Activated CD8-positive, alpha-beta T cell treated with anti-CD3 and anti-CD28 coated beads, Interleukin-2, amount 10 ng/mL, durations not matched to agents 7 days and 5 days (primary cell): ENCODE measurements at places on chromosomes 6 and 20. TPM values are rescaled to one million over a fixed set of nuclear protein-coding genes. Genes with fewer than 3 reads are reported as not detected.

DNA sequence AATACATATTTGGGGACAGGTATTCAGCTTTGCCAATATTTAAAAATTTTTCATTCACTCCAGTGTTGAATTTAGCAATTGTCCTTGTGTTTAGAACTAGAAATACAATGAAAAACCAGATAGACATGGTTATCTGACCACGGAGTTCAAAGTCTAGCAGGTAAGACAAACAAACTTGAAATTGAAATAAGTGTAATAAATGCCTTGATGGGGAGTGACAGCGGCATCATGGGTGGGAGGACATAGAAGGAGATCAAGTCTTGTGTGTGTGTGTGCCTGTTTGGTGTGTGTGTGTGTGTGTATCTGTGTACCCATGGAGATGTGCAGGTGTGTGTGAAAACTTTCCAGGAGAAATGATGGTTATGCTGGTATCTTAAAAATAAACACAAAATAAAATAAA lies 750.0 kb upstream of the CITED2 start:
- no peaks in the 10 kb centered on the region for H3K36me3 ChIP-seq
- no peak overlapping the region for H3K4me3 ChIP-seq
- H3K27me3 ChIP-seq = no peaks in the 10 kb centered on the region
- no peak overlapping the region for H3K27ac ChIP-seq
- no peak for DNase-seq
- H3K4me1 ChIP-seq = no peaks in the 10 kb centered on the region

Gene UNC93A
- not detected for total RNA-seq

GRCh38 chr6:6565069-6565468 lies 23.5 kb upstream of the LY86 start:
- H3K4me3 ChIP-seq = no peak overlapping the region
- DNase-seq = no peak
- H3K27ac ChIP-seq = no peak overlapping the region
- peaks cover 26% of the 10 kb centered on the region for H3K4me1 ChIP-seq
- peaks cover 12% of the 10 kb centered on the region for H3K36me3 ChIP-seq

DNA sequence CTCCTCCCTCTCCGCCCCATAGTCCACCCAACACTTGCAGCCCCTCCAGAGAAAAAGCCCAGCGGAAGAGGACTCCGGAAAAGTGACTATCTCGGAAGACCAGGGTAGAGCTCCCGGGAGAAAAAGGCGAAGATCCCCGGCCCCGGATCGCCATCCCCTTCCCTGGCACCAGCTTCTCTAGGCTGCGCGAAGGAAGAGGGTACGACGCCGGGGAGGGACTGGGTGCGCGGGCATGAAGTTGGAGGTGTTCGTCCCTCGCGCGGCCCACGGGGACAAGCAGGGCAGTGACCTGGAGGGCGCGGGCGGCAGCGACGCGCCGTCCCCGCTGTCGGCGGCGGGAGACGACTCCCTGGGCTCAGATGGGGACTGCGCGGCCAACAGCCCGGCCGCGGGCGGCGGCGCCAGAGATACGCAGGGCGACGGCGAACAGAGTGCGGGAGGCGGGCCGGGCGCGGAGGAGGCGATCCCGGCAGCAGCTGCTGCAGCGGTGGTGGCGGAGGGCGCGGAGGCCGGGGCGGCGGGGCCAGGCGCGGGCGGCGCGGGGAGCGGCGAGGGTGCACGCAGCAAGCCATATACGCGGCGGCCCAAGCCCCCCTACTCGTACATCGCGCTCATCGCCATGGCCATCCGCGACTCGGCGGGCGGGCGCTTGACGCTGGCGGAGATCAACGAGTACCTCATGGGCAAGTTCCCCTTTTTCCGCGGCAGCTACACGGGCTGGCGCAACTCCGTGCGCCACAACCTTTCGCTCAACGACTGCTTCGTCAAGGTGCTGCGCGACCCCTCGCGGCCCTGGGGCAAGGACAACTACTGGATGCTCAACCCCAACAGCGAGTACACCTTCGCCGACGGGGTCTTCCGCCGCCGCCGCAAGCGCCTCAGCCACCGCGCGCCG lies 822 bp downstream of the FOXQ1 start:
- H3K36me3 ChIP-seq = peaks cover 2% of the 10 kb centered on the region
- H3K27ac ChIP-seq = peak overlapping the region; percentile 70
- H3K4me3 ChIP-seq = peak overlapping the region; percentile 44

GRCh38 chr6:43630980-43631619 lies 2.0 kb upstream of the GTPBP2 start:
- no peak for DNase-seq
- peaks cover 55% of the 10 kb centered on the region for H3K4me1 ChIP-seq
- H3K4me3 ChIP-seq = peak overlapping the region; percentile 43
- H3K36me3 ChIP-seq = peaks cover 32% of the 10 kb centered on the region

GRCh38 chr6:108417027-108417426 lies 122.2 kb downstream of the AFG1L start:
- H3K4me3 ChIP-seq = no peak overlapping the region
- H3K4me1 ChIP-seq = no peaks in the 10 kb centered on the region
- peaks cover 2% of the 10 kb centered on the region for H3K36me3 ChIP-seq

Gene HLA-DQA2
- total RNA-seq = not detected

GRCh38 chr6:45812922-45813321 lies 202.7 kb downstream of the CLIC5 start:
- no peaks in the 10 kb centered on the region for H3K36me3 ChIP-seq
- no peaks in the 10 kb centered on the region for H3K4me1 ChIP-seq
- no peak overlapping the region for H3K27ac ChIP-seq

- peaks cover 8% of the 10 kb centered on the region for H3K27me3 ChIP-seq
- no peak overlapping the region for H3K27ac ChIP-seq
- H3K4me1 ChIP-seq = peaks cover 8% of the 10 kb centered on the region
- no peaks in the 10 kb centered on the region for H3K36me3 ChIP-seq
- no peak for DNase-seq
Measured at GRCh38 chr6:3376893-3377535, 79.8 kb downstream of the SLC22A23 start.

Gene TMEM170B
- 0.95 TPM for total RNA-seq

Gene ATXN1
- total RNA-seq = 36.7 TPM

DNA sequence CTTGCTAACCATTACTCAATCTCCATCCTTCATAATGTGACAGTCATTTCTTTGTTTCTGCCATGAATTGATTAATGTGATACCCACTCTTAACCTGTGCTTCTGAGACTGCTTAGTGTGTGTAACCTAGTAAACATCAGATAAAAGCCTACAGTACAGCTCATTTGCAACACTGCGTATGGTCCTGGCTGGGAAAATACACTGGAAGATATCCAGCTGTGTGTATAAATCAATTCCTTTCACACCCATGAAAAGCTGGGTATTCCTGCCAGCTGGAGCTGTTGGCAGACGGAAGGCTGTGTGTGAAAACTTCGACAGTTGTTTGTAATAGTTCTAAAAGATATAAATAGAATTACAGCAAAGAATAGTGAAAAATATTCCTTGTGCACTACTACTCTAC lies 509.2 kb downstream of the FRK start:
- no peak overlapping the region for H3K27ac ChIP-seq
- no peaks in the 10 kb centered on the region for H3K36me3 ChIP-seq
- DNase-seq = no peak

DNA sequence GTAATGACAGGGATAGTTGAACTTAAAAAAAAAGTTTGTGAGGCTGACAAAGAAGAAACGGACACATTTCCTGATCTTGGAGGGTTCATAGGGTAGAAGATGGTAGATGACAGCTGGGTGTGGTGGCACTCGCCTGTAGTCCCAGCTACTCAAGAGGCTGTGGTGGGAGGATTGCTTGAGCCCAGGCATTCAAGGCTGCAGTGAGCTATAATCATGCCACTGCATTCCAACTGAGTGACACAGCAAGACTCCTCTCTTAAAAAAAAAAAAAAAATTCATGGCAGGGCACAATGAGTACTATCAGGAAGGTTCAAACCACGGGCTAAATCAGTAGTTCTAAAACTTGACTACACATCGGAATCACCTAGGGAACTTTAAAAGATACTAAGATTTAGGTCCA lies 2.0 kb upstream of the MICA start:
- DNase-seq = no peak
- H3K4me3 ChIP-seq = peak overlapping the region; percentile 81
- H3K27me3 ChIP-seq = no peaks in the 10 kb centered on the region
- peaks cover 50% of the 10 kb centered on the region for H3K4me1 ChIP-seq
- peak overlapping the region; percentile 91 for H3K27ac ChIP-seq

Gene TRIM31
- not detected for total RNA-seq
